ENCODE measurements at places on chromosomes 1 and 21. TPM values are rescaled to one million over a fixed set of nuclear protein-coding genes. Genes with fewer than 3 reads are reported as not detected.

DNA sequence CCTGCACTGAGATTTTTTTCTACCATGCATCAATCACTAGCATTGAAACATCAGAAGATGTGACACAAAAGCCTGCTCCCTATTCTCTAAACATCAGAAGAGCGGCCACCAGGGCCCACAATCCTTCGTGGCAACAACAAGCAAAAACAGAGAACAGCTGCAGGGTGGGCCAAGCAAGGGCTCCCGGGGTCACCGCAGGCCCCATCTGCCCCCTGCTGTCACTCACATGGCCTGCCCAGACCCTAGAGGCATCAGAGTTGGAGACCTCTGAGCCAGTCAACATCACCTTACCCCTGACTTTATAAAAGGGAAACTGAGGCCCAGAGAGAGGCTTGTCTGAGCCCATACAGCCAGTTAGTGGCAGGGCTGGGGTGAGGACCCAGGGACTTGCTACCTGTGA lies 1.8 kb downstream of the LAPTM5 start:
- no peak for DNase-seq

The ST6GALNAC5 gene
- 0.52 TPM for total RNA-seq

DNA sequence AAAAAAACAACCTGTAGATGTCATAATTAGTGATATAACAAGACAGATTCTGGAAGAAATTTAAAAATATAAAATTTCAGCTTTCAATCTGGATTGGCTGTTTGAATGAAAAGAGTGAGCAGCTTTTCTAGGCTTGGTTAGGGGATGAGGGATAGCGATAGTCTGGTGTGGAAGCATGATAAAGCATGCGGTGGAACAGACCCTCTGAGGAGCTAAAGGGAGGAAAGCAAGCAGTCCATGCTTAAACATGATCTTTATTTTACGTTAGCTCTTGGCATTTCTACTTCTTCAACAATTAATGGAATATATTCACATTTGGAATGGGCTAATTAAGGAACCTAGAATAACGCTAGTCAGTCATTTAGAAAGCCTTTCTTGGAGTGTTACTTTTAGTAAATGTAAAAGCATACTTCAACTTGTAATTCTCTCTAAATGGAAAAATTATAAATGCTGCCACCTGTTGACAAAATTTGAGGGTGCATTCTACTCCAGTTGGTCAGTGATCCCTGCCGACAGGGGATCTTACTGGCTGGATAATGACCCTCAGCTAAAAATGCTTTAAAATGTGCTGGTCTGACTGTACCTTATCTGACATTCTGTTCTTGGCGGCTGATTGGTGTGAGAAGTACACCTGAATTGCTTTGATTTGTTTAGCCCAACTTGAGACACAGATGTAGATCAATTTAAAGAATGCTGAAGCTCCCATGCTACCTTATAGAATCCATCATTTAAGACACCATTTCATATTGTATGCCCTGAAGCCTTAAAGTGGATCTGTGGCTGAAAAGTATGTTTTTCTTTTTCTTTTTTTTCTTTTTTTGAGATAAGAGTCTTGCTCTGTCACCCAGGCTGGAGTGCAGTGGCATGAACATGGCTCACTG lies 61.2 kb downstream of the AK4 start:
- DNase-seq = no peak

The ENSA gene
- 115 TPM for total RNA-seq

- DNase-seq = no peak
Observed at GRCh38 chr1:39391691-39392679, 99.5 kb upstream of the BMP8A start.

The APH1A gene
- total RNA-seq = 93.1 TPM

- no peak for DNase-seq
Observed at GRCh38 chr1:106398391-106398790, 658.1 kb upstream of the PRMT6 start.

The MANEAL gene
- total RNA-seq = 1.6 TPM

The PIGK gene
- 34.2 TPM for total RNA-seq

DNA sequence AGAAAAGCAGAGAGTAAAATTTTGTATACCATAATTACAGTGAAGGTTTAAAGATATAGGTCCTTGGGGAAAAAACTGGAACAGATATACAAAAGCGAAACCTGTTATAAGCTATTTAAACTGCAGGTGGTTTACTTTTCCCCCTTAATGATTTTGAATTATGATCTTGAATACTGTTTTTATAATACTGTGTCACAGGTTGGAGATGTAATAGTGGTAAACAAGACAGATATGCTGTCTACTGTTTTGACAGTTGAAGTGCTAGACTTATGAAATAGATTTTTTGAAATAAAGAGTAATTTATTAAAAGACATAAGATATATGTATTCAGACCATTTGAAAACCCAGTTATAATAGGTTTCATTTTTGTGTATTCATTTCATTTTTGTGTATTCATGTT lies 129.4 kb downstream of the CD247 start:
- no peak for DNase-seq

DNA sequence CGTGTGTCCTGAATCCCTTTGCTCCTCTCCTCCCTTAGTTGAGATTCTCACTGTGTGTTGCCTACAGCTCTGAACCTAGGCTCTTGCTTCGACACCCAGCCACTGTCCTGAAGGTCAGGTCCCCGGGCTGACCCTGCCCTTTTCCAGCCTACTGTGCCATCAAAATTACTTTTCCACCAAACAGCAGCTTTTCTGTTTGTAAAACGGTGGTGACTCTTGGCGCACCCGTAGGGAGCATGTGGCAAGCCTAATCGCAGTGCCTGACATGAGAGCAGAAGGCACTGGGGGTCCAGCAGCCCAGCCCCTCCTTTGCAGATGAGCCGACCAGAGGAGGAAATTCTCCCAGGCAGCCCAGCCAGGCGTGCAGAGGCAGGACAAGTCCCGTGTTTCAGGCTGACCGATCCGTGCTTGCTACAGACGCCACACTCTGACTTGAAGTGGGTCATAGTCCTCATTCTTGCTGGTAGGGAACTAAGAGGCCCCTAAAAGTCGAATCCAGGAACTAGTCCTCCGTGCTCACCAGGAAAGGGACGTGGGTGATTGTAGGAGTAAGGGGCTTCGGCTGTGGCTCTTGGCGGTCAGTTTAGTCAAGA lies 6.8 kb downstream of the GPR137B start:
- DNase-seq = no peak

The DISC1 gene
- total RNA-seq = 5.4 TPM

The KDM5B gene
- 16.6 TPM for total RNA-seq

The EIF2D gene
- 22.9 TPM for total RNA-seq

DNA sequence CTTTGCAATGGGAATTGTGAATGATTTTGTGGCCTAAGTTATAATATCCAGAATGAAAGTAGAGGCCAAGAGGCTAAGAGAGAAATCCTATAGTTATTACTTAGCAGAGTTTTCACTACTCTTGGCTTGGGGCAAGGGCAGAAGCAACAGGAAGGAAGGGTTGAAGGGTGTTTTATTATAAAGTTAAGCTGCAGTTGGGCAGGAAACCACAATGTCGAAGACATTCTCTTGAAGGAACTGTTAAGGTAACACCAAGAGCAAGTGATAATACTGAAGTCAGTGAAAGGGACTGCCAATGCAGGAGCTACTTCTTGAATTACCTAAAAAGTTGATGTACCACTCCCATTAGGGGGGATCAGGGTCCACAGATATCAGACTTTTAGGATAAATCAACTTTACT lies 8.3 kb downstream of the XCL2 start:
- DNase-seq = no peak

- no peak for DNase-seq
Observed at GRCh38 chr1:97392701-97393100, 528.1 kb downstream of the DPYD start.

The HPDL gene
- 0.50 TPM for total RNA-seq

DNA sequence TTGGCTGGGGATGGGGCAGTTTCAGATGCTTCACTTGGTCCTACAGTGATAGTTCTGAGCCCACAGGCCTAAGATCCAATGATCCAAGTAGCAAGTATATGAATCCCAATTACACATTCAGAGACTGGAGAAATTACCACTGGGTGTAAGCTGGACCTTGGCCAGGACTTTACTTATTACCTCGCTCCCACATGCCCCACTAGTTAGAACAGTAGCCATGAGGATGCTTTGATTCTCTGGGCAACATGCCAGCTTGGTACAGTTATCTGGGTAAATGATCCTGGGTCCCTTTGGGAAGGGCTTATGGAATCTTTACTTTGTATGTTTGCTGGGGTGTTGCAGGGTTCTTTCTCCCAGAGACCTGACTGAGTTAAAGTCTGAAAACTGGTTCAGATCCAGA lies 5.0 kb upstream of the FCAMR start:
- DNase-seq = no peak

- no peak for DNase-seq
Observed at GRCh38 chr21:38221594-38221993, 35.2 kb upstream of the KCNJ15 start.

- no peak for DNase-seq
Observed at GRCh38 chr1:65180977-65181376, 33.0 kb downstream of the AK4 start.

The SFN gene
- total RNA-seq = 0.42 TPM

Measured in left cardiac atrium (tissue), 4 donors.